ENCODE measurements at places on chromosomes 7 and 10.

- no peak for DNase-seq
Observed at GRCh38 chr7:157650801-157651200, 314.0 kb downstream of the DNAJB6 start.

- DNase-seq: no peak
Observed at GRCh38 chr10:58457761-58458616, 54.7 kb upstream of the BICC1 start.

DNA sequence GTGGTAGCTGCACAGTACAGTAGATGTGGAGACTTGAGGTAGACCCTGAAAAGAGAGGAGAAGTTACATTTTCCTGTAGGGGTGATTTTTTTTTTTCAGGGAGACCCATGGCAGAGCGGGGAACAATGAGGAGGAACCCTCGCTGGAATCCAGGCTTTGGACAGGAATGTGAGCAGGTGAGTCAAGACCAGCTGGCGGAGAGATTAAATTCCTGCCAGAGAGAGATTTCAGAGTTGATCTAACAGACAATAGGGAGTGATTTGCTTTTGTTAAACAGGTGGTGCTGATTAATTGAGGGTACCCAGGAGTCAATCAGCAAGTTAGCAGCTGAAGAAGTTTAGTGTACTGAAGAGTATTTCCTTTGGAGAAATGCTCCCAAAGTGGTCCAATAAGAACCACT lies 41.6 kb upstream of the MINDY3 start:
- no peak for DNase-seq

DNA sequence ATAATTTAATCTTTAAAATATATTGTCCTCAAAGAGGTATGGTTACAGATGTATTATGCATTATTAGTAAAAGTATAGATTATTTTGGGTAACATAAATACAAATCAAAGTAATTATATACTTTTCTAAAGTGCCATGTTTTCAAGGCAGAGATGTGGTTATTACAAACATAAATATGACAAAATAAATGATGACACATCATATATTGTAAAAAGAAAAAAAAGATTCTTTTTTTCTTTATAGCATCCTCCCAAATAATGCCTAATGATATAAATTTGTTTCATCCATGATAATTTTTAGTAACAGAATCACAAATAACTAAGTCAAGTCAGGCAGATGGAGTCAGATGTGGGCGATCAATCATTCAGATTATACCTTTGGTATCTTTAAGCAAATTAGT lies 29.3 kb downstream of the SEMA3C start:
- DNase-seq: no peak

DNA sequence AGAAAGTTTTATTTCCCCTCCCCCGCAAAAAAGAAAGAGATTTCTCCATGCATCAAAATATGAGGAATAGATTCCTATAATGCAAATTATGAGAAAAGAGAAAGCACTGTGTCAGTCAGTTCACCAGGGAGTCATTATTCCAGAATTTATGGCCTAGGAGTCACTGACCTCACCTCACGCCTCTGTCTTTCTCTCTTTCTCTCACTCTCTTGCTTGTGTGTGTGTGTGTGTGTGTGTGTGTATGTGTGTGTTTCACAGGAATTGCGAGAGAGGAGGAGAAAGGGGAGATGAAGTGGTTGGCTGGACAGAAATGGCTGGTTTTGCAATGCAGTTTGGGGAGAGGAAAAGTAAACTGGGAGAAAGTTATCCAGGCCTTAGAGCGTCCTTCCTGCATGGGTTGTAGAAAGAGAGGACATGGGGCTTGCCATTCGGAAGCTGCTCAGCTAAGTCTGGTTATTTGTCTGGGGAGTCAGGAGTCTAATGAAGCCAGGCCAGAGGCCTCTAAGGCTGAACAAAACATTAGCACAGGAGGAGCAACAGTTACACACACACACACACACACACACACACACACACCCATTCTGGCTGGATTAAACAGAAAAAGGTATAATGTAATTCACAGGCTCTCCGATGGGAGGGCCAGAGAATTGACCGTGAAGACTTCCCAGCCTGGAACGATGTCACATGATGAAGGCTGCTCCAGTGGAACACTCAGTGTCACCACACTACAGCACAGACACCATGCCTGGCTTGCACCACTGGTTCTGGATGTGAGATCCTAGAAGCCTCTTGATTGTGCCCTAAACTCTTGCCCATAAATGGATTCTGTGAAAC lies 12.8 kb upstream of the FFAR4 start:
- DNase-seq: no peak

DNA sequence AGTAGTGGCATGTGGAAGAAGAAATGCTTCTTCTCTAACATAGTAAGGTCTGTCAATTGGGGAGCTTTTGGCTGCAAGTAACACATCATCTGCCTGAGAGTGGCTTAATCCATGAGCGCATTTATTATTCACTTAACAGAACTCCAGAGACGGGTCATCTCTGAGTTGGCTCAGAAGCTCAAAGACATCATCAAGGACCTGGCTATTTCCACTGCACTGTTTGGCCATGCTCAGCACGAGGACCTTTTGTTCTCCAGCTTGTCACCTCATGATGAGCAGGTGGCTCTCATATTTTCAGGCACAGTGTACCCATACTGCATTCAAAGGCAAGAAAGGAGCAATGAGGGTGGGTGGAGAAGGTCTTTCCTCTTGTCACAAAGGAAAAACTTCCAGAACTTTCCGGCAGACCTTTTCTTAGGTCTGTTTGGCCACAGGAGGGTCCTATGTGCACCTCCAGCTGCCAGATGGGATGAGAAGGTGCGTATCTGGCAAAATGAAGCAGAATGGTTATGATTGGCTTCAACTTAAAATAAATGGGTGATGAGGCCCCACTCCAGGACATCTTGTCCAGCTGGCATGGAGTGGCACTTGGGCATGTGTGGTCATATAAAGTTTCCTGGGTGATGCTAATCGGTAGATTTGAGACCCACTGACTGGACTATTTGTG lies 55.6 kb upstream of the SHH start:
- no peak for DNase-seq

DNA sequence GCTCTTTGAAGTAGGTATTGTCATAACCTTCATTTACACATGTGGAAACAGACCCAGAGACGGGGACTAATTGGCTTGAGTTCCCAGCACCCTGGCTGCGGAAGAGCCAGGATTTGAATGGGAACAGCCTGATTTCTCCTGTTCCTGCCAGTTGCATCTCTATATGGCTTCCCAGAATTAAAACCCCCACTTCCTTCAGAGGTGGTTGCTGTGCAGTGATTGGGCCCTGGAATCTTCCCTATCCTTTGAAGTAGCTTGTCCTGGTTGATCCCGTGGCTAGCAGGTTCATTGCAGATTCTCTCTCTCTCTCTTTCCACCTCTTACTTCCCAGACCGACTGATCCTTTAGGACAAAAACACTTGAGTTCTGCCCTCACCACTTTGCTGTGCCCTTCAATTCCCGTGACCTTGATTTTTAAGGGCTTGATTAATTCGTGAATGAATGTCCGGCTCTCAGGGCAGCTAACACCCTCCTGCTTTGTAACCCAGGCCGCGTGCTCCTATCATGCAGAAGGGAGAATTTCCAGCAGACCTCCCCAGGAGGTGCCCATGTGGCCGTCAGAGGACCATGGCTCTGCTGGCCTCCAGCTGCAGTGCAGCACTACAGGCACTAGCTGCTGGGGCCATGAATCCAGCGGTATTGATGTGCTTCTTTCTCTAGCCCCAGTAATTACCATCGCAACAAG lies 120.6 kb upstream of the AGK start:
- no peak for DNase-seq

DNA sequence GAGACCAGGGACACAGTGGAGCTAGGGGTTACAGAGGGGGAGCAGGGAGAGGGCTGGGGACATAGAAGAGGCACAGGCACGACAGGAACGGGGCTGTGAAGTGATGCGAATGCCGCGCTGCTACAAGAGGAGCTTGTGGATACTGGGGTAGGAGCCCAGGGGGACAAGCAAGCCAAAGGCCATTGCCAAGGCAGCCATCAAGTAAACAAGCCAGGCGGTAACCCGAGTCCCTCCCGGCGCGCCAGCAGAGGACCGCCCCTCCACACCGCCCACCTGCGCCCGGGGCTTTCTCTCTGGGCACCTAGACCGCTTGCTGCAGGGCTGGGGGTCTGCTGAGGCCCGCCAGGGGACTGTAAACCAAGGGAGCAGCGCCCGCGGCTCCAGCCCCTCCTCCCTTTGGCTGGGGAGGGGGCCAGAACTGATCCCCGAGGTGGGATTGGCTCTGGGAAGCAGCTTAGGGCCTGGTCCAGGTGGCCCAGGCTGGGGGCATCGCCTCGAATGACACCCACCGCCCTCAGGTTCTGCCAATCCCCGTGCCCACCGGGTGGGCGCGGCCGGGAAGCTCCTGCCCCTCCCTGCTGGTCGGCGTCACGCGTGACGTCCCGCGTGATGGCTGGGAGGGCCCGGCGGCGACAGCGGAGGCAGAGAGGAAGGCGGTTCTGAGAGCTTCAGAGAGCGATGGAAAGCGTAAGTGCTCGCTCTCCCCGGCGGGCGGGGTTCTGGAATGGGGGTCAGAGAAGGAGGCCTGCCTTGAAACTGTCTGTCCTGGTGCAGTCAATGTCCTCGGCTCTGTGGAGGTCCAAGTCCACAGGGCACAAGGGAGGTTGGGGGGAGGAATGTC lies 982 bp downstream of the SFXN3 start:
- DNase-seq: peak; percentile 83

GRCh38 chr7:142172932-142173331 lies 61.4 kb downstream of the MGAM2 start:
- no peak for DNase-seq

DNA sequence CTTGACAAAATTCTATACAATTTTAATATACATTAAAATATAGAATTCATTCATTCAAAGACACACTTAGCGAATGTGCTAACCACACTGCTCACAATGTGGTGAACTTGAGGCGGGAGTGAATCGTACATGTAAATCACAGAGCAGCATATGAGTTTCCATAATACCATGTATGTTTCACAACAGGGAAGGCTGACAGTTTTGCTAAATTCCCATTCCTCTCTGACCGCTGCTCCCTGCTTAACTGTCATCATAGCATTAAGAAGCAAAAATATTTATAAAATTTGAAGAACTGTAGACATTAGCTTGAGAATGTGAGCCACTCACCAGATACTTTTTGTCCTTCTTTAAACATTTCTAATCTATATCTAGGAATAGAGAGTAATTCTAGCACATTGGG lies 763.3 kb downstream of the MAGI2 start:
- no peak for DNase-seq

- DNase-seq: no peak
Observed at GRCh38 chr7:128022631-128023532, 8.4 kb downstream of the LRRC4 start.

Data from activated CD4-positive, alpha-beta T cell treated with anti-CD3 and anti-CD28 coated beads, Interleukin-2, amount 50 U/mL, for 1 hour (primary cell).